Activated CD4-positive, alpha-beta memory T cell treated with anti-CD3 and anti-CD28 coated beads, Interleukin-2, amount 10 ng/mL, durations not matched to agents 7 days and 5 days (primary cell): ENCODE measurements at places on chromosomes 7 and 10. TPM values are rescaled to one million over a fixed set of nuclear protein-coding genes. Genes with fewer than 3 reads are reported as not detected.

DNA sequence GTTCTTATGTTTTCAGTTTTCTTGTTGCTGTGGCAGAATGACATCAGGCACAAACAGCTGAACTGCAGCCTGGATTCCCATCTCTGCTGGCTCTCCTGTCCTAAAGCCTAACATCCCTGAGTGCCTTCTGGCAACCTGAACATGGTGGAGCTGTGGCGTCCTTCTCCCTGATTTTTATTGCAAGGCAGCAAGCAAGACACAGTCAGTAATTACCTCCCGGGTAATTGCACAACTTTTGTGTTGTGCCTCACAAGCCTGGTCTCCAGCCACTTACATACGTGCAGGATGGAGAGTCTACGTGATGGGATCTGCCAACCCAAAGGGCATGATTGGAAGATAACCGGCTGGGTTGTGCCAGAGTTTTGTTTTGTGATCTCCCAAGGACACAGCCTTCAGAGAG, 116.1 kb upstream of the PARD3 start:
- no peaks in the 10 kb centered on the region for H3K27me3 ChIP-seq
- DNase-seq = no peak
- no peak overlapping the region for H3K4me3 ChIP-seq

GRCh38 chr7:14303536-14303935, 314.1 kb upstream of the ETV1 start:
- no peak overlapping the region for H3K27ac ChIP-seq
- H3K4me1 ChIP-seq = no peaks in the 10 kb centered on the region
- H3K4me3 ChIP-seq = no peak overlapping the region
- H3K36me3 ChIP-seq = no peaks in the 10 kb centered on the region

- peaks cover 10% of the 10 kb centered on the region for H3K36me3 ChIP-seq
- H3K4me1 ChIP-seq = peaks cover 3% of the 10 kb centered on the region
- H3K27me3 ChIP-seq = peaks cover 5% of the 10 kb centered on the region
- DNase-seq = no peak
- no peak overlapping the region for H3K4me3 ChIP-seq
- H3K27ac ChIP-seq = no peak overlapping the region
These were observed 30.4 kb downstream of the PDLIM1 start for GRCh38 chr10:95260397-95260881.

DNA sequence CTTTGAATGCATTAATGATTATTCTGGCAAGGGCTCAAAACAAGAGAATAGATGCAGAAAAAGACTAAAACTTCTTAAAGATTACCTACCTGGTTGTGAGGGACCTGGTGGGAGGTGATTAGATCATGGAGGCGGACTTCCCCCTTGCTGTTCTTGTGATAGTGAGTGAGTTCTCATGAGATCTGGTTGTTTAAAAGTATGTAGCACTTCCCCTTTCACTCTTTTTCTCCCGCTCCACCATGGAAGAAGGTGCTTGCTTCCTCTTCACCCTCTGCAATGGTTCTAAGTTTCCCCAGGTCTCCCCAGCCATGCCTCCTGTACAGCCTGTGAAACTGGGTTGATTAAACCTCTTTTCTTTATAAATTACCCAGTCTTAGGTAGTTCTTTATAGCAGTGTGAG, 226.6 kb downstream of the ARHGAP12 start:
- H3K36me3 ChIP-seq = no peaks in the 10 kb centered on the region
- DNase-seq = no peak
- no peak overlapping the region for H3K27ac ChIP-seq
- no peak overlapping the region for H3K4me3 ChIP-seq
- peaks cover 11% of the 10 kb centered on the region for H3K4me1 ChIP-seq

DNA sequence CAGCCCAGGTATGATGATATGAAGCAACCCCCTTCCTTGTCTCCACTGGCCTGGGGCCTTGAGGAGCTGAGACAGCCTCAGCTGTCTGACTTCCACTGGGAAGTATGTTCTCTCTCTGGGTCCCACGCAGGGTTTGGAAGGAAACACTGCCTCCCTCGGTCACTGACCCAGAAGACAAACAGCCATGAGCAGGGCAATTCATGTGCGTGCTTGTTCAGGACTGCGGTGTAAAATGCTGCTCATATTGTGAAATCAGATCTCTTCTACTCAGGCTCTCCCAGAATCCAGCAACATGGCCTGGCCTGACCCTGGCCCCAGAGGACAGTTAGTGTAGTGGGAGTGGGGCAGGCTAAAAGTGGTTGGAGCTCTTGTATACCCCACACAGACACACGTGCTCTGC, 2.8 kb downstream of the CLCN1 start:
- peaks cover 9% of the 10 kb centered on the region for H3K4me1 ChIP-seq
- H3K36me3 ChIP-seq = no peaks in the 10 kb centered on the region
- no peaks in the 10 kb centered on the region for H3K27me3 ChIP-seq
- DNase-seq = no peak

Gene LEP
- not detected for total RNA-seq

GRCh38 chr7:29866490-29866930, 60.2 kb downstream of the WIPF3 start:
- H3K27ac ChIP-seq = no peak overlapping the region
- no peaks in the 10 kb centered on the region for H3K36me3 ChIP-seq
- no peak for DNase-seq
- H3K27me3 ChIP-seq = peaks cover 9% of the 10 kb centered on the region
- no peaks in the 10 kb centered on the region for H3K4me1 ChIP-seq
- H3K4me3 ChIP-seq = no peak overlapping the region

Gene TMEM130
- not detected for total RNA-seq

Gene SEMA3D
- total RNA-seq = not detected

GRCh38 chr7:30464231-30464671, 14.3 kb downstream of the NOD1 start:
- no peaks in the 10 kb centered on the region for H3K27me3 ChIP-seq
- DNase-seq = no peak
- H3K4me1 ChIP-seq = peaks cover 32% of the 10 kb centered on the region
- H3K36me3 ChIP-seq = peaks cover 18% of the 10 kb centered on the region
- no peak overlapping the region for H3K4me3 ChIP-seq

GRCh38 chr7:28112467-28112866, 68.1 kb downstream of the JAZF1 start:
- no peak overlapping the region for H3K27ac ChIP-seq
- H3K27me3 ChIP-seq = no peaks in the 10 kb centered on the region
- H3K36me3 ChIP-seq = no peaks in the 10 kb centered on the region
- no peak overlapping the region for H3K4me3 ChIP-seq

Gene ALOX5
- 7.5 TPM for total RNA-seq

Gene FRMPD2
- total RNA-seq = not detected

- no peak overlapping the region for H3K27ac ChIP-seq
- no peak overlapping the region for H3K4me3 ChIP-seq
- peaks cover 7% of the 10 kb centered on the region for H3K27me3 ChIP-seq
- DNase-seq = no peak
- H3K36me3 ChIP-seq = no peaks in the 10 kb centered on the region
These were observed 12.0 kb upstream of the AGR2 start for GRCh38 chr7:16816824-16817223.

DNA sequence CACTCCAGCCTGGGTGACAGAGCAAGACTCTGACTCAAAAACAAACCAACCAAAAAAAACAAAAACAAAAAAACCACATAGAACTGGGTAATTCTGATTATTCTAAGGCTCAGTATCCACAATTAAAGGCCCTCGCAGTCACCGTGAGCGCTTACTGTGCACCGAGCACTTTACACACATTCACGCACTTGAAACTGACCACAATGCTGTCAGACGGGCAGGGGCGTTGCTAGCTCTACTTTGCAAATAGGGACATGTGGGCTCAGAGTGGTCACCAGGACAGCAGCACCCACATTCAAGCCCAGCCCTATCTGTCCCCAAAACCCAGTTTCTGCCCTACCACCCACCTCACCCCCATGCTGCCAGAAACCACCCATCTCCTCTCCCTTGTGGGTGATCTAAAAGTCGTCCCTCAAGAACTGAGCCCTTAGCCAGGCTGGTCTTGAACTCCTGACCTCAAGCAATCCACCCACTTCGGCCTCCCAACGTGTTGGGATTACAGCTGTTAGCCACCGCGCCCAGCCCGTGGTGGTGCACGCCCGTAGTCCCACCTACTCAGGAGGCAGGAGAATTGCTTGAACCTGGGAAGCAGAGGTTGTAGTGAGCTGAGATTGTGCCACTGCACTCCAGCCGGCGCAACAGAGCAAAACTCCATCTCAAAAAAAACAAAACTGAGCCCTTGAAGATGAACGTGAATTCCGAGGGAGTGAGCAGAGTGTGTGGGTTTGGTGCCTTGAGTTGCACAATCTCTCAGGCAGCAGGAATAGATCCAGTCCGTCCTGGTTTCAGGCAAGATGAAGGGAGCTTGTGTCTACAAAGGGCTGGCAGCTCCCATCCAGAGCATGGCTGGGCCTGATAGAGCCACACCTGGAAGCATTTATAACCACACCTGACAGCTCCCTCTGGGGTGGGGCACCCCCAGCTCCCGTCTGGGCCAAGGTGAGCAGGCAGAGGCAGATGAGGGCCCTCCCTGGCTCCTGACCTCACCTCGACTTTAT, 5.4 kb upstream of the HSPB1 start:
- H3K27ac ChIP-seq = no peak overlapping the region
- DNase-seq = no peak
- no peaks in the 10 kb centered on the region for H3K36me3 ChIP-seq
- H3K4me3 ChIP-seq = no peak overlapping the region
- peaks cover 9% of the 10 kb centered on the region for H3K27me3 ChIP-seq

GRCh38 chr7:23277359-23277989, 21.7 kb upstream of the MALSU1 start:
- peak; percentile 21 for DNase-seq
- no peaks in the 10 kb centered on the region for H3K36me3 ChIP-seq
- H3K27ac ChIP-seq = no peak overlapping the region
- no peaks in the 10 kb centered on the region for H3K27me3 ChIP-seq
- peaks cover 12% of the 10 kb centered on the region for H3K4me1 ChIP-seq

Gene PLCE1
- 0.03 TPM for total RNA-seq

Gene PRTFDC1
- 1.4 TPM for total RNA-seq

GRCh38 chr7:157008206-157009169, 2.0 kb downstream of the MNX1 start:
- H3K4me3 ChIP-seq = no peak overlapping the region
- H3K4me1 ChIP-seq = peaks cover 24% of the 10 kb centered on the region
- H3K36me3 ChIP-seq = peaks cover 4% of the 10 kb centered on the region

Gene NME8
- total RNA-seq = not detected

Gene GPER1
- 0.15 TPM for total RNA-seq

Gene CPA1
- total RNA-seq = not detected

GRCh38 chr7:101956130-101956529, 138.7 kb downstream of the CUX1 start:
- H3K36me3 ChIP-seq = no peaks in the 10 kb centered on the region
- no peak overlapping the region for H3K4me3 ChIP-seq
- no peak overlapping the region for H3K27ac ChIP-seq
- no peak for DNase-seq
- H3K27me3 ChIP-seq = no peaks in the 10 kb centered on the region

DNA sequence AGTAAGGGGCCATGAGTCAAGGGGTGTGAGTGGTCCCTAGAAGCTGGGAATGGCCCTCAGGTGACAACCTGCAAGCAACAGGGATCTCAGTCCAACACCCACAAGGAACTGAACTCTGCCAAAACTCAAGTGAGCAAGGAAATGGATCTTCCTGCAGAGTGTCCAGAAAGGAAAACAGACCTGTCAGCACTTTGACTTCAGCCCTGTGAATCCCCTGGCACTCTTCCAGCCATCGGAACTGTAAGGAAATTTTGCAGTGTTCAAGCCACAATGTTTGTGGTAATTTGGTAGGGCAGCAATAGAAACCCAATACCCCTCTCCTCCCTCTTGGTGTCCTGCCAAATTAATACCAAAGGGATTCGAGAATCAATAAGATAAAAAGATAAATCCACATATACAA, 6.9 kb downstream of the LYZL1 start:
- H3K36me3 ChIP-seq = no peaks in the 10 kb centered on the region
- H3K27me3 ChIP-seq = peaks cover 4% of the 10 kb centered on the region
- no peak overlapping the region for H3K27ac ChIP-seq
- no peaks in the 10 kb centered on the region for H3K4me1 ChIP-seq

DNA sequence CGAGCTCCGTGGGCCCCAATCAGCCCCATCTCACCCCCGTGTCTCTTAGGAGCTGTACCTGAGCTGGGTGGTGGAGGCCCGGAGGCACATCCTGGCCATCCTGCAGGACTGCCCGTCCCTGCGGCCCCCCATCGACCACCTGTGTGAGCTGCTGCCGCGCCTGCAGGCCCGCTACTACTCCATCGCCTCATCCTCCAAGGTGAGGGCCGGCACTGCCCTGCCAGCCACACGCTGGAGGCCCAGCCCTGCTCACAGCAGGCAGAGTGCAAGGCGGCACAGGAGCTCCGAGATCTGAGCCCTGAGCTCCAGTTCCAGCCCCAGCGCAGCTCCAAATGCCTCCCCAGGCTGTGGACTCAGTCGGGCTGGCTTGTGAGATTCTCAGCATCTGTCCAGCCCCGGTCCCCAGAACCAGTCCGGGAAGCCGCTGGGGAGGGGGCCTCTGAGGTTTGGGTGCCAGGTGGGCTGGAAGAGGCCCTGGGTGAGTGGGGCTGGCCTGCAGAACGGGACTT, 9.3 kb downstream of the TMEM120A start:
- no peak overlapping the region for H3K4me3 ChIP-seq
- H3K27ac ChIP-seq = no peak overlapping the region
- no peak for DNase-seq
- peaks cover 2% of the 10 kb centered on the region for H3K4me1 ChIP-seq

GRCh38 chr7:86785641-86786040, 141.9 kb downstream of the GRM3 start:
- no peaks in the 10 kb centered on the region for H3K4me1 ChIP-seq
- no peaks in the 10 kb centered on the region for H3K27me3 ChIP-seq
- no peak overlapping the region for H3K27ac ChIP-seq
- no peaks in the 10 kb centered on the region for H3K36me3 ChIP-seq
- DNase-seq = no peak

Gene TAS2R4
- total RNA-seq = 0.65 TPM

- H3K27me3 ChIP-seq = no peaks in the 10 kb centered on the region
- H3K36me3 ChIP-seq = peaks cover 71% of the 10 kb centered on the region
- H3K27ac ChIP-seq = no peak overlapping the region
- H3K4me3 ChIP-seq = no peak overlapping the region
These were observed 15.3 kb downstream of the EDRF1 start for GRCh38 chr10:125734823-125735222.

DNA sequence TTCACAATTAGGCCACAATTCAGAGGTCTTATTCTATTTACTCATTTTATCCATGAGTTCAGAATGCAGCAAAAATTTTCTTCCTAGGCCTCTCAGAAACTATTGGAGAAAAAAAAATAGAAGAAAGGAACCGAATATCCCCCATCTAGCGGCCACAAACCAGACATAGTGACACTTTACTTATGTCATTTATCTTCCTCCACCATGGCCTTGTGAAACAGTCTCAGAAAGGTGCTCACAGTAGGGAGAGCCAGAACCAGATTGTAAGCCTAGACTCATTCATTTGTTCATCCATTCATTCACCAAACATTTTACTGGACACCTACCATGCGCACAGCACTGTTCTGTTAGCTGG, 16.0 kb downstream of the CREB3L2 start:
- DNase-seq = no peak
- peaks cover 13% of the 10 kb centered on the region for H3K4me1 ChIP-seq
- no peaks in the 10 kb centered on the region for H3K27me3 ChIP-seq

GRCh38 chr10:128485701-128486235, 359.5 kb upstream of the MKI67 start:
- H3K4me1 ChIP-seq = no peaks in the 10 kb centered on the region
- no peaks in the 10 kb centered on the region for H3K27me3 ChIP-seq
- DNase-seq = no peak
- H3K4me3 ChIP-seq = no peak overlapping the region
- no peak overlapping the region for H3K27ac ChIP-seq
- no peaks in the 10 kb centered on the region for H3K36me3 ChIP-seq

Gene MYL7
- total RNA-seq = not detected
